ENCODE measurements at places on chromosomes 6 and 20.

GRCh38 chr6:133097208-133097607 lies 143.9 kb upstream of the EYA4 start:
- no peak for DNase-seq

DNA sequence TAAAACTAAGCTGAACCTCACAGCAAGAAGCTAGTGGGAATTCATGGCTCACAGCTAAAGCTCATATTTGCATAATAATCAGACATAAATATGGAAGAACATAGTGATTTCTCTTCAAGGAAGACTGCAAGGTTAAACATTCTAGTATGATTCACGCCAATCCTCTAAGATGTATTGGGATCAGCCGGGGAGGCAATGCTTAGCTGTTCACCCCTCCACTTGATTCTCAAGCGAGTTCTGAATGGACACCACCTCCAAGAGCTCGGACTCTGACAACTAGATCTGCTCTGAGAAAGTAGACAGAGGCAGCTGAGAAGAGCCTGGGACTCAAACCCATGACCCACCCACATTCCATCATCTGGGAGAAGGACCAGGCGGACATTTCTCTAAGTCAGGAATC lies 118.4 kb upstream of the EDN1 start:
- no peak for DNase-seq

DNA sequence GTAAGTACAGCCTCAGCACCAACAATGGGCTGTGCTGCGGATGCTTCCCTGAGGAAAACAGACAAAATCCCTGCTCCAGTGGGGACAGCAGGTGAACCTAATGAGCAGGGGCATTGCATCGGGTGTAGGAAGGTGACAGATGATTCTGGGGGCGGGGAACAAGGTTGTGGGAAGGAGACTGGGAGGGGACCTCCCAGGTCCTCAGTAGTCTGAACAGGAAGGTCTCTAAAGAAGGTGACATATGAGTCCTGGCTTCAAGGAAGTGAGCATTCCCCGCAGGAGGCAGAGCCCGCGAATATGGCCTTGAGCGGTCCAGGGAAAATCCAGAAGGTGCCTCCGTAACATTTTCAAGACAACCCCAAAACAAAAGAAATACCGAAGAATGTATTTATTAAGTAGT lies 19.4 kb downstream of the ULBP1 start:
- DNase-seq: no peak

- DNase-seq: no peak
Measured at GRCh38 chr20:18879262-18879661, 65.7 kb downstream of the SCP2D1 start.

- DNase-seq: no peak
Measured at GRCh38 chr6:36757206-36757605, 59.6 kb downstream of the RAB44 start.

Measured in GM23248 (cell line).